ENCODE measurements at places on chromosomes 5 and 9. TPM values are rescaled to one million over a fixed set of nuclear protein-coding genes. Genes with fewer than 3 reads are reported as not detected.

- DNase-seq: no peak
These were observed 35.4 kb upstream of the GDNF start for GRCh38 chr5:37875051-37875787.

MEIKIN gene
- total RNA-seq: not detected

SLC36A3 gene
- not detected for total RNA-seq

PRR7 gene
- 12.2 TPM for total RNA-seq

Measured in frontal cortex (tissue), 4 donors.